Thoracic aorta (tissue), 2 donors: ENCODE measurements at places on chromosomes 16 and 17. TPM values are rescaled to one million over a fixed set of nuclear protein-coding genes. Genes with fewer than 3 reads are reported as not detected.

The SULT1A4 gene
- 4.5 TPM for total RNA-seq

The RTN4RL1 gene
- 5.4 TPM for total RNA-seq

GRCh38 chr16:31194898-31195297, 7.7 kb downstream of the PYCARD start:
- no peaks in the 10 kb centered on the region for H3K27me3 ChIP-seq
- H3K4me1 ChIP-seq = no peaks in the 10 kb centered on the region
- H3K27ac ChIP-seq = no peak overlapping the region
- no peak overlapping the region for H3K4me3 ChIP-seq
- DNase-seq = no peak

The DDX42 gene
- total RNA-seq = 92.9 TPM

The FBXL20 gene
- 30.8 TPM for total RNA-seq

DNA sequence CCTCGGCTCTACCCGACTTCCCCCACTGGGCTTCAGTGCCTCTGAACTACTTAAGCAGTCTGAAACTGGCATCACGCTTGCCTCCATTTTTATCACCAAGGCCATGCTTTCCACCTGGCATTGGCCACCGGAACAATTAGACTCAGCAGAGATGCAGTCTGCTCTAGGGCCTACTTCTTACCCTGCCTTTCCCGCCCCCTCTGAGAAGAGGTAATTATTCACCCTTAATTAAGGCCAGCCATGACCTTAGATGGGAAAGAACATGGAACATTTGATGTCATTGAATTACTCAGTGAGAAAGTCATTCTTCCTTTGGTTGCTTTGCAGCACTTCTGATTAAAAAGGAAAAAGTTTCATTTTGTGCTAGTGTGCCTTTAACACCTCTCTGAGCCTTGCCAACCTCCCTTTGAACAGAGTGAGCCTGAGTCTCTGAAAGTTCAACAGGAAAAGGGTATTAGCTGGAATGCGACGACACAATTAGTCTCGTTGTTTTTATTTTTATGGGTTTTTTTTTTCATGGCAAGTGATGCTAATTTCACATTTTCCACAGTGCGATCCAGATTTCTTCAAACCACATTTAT, 60.9 kb upstream of the TNRC6A start:
- no peaks in the 10 kb centered on the region for H3K36me3 ChIP-seq
- no peaks in the 10 kb centered on the region for H3K27me3 ChIP-seq
- peak; percentile 16 for DNase-seq
- peak overlapping the region; percentile 42 for H3K4me3 ChIP-seq
- peaks cover 39% of the 10 kb centered on the region for H3K4me1 ChIP-seq

- H3K27ac ChIP-seq = no peak overlapping the region
- no peaks in the 10 kb centered on the region for H3K27me3 ChIP-seq
- no peaks in the 10 kb centered on the region for H3K36me3 ChIP-seq
Measured at GRCh38 chr17:64103391-64104364, 26.3 kb downstream of the ERN1 start.

The RNF227 gene
- total RNA-seq = 5.4 TPM

GRCh38 chr16:1363501-1364041, 11.8 kb downstream of the GNPTG start:
- peaks cover 45% of the 10 kb centered on the region for H3K36me3 ChIP-seq
- DNase-seq = no peak
- no peaks in the 10 kb centered on the region for H3K4me1 ChIP-seq

DNA sequence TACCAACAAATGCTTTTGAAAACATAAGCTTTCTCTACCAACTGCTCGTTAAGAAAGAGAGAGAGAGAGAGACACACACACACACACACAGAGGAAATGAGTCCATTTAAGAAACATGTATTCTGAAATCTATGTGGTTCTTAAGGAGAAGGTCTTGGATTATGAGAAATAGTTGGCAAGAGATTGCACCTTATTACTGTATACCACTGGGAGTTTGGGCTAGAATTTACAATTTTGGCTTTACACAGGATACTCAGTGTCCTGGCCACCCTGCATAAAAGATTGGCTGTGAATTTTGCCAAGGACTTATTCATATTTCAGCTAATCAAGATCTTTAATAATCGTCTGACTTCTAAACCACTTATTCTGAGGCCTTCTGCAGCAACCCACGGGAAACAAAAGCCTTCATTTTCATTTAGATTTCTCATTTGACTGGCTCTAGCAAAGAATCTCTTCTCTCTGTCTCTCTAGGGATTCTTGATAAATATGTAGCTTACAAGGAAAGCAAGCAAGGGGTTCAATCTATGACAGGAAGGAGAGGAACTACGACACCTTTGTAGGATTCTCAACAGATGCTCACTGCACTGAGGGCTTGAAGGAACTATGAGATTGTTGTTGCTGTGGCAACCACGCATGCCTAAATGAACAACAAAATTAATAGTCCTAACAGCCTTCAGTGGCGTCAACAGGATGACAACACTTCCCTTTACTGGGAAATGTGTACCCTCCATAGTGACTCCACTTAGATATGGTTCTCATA, 75.3 kb upstream of the GNAO1 start:
- H3K36me3 ChIP-seq = no peaks in the 10 kb centered on the region
- DNase-seq = no peak
- no peaks in the 10 kb centered on the region for H3K4me1 ChIP-seq
- H3K4me3 ChIP-seq = no peak overlapping the region
- H3K27me3 ChIP-seq = no peaks in the 10 kb centered on the region
- no peak overlapping the region for H3K27ac ChIP-seq

DNA sequence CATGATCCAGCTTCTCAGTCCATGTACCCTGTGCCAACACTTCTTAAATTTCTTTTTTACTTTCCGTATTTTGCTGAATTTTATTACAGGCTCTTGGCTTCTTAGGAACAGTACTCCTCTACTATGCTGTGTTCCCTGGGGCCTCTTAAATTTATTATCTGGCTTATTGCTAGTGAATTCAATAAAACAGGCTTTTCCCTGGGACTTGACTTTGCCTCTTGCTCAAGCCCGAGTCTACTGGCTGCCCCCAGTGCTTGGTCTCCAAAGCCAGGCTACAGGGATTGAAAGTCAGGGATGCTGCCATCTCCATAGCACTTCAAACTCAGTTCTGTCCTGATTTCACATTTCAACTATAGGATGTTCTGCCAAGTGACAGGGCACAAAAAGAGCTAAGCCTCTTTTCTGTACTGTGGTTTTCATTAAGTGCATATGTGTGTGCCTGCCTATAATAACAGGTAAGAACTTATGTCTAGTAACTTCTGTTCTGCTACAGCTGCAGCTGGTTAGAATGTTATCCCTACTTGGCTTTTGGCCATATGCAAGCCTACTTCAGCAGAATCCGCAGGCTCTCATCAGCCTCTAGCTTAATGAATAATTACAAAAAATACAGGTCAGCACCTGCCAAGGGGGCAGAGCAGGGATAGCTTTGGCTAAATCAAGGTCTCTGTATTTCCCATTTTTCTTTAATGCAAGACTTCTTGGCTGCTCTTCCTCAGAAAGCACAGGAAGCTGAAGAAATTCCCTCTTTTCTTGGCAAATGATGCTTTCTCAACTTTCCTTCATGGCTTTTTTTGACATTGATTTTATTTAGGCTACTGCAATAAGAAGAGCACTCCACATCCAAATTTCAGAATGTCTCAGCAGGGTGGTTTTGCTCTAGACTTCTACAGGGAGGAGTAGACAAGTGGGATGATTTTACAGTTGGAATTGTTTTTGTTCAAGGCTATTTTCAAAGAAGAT, 8.2 kb downstream of the FAM20A start:
- H3K27me3 ChIP-seq = no peaks in the 10 kb centered on the region
- no peak for DNase-seq
- H3K4me3 ChIP-seq = no peak overlapping the region
- peaks cover 20% of the 10 kb centered on the region for H3K4me1 ChIP-seq
- no peak overlapping the region for H3K27ac ChIP-seq
